ENCODE measurements at places on chromosomes 13 and 19.
A peak's percentile ranks its signal among the peaks of the same experiment; 100 is the strongest.

- no peak for DNase-seq
Measured at GRCh38 chr19:14818588-14818987, 16.4 kb downstream of the OR7A5 start.

- no peak for DNase-seq
Measured at GRCh38 chr13:43300865-43301264, 277.5 kb downstream of the DNAJC15 start.

DNA sequence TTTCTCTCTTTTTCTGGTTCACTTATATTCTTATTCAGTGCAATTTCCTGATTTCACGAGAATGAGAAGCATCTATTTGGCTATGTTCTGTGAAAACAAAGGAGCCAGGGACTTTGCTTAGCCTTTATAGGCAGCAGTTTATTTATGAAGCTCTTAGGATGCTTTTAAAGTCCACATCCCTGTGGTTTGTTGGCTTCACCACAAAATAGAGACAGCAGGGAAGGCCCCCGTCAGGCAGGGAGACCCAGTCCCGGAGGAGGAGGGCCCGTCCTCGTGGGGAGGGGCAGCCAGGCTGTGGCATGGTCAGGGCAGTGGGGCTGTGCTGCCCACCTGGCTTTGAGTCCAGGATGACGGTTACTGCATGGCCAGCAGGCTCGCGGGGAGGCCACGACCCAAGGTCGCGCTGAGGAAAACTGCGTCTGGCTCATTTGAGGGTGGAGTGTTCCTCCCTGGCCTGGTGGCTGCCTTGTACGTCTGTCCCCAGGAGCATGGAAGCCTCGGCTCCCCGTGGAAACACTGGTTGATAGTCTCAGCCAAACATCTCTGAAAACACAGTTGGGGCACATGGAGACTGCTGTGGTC, 92.7 kb downstream of the ATP11A start:
- no peak for DNase-seq

DNA sequence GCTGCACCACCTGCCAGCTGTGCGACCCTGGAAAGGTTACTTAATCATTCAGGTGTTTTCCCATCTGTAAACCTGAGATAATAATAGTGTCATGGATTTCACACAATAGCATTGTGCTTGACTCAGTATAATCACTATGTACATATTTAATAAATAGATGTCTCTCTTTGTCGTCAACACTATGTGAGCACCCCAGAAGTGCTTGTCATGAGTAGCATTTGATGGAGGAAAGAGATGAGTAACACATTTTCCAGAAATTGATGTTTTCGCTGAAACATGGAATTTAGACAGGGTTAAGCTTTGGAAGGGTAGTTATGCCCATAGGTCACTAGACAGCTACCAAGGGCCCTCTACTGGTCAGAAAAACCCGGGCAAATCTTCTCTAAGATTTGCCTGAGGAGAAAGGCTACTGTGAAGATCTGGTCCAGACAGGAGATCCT, 9.5 kb upstream of the MBNL2 start:
- DNase-seq, result no peak

GRCh38 chr13:43446126-43446525, 340.6 kb downstream of the ENOX1 start:
- no peak for DNase-seq

GRCh38 chr13:99970651-99971575, 654 bp downstream of the ZIC5 start:
- DNase-seq, result no peak

DNA sequence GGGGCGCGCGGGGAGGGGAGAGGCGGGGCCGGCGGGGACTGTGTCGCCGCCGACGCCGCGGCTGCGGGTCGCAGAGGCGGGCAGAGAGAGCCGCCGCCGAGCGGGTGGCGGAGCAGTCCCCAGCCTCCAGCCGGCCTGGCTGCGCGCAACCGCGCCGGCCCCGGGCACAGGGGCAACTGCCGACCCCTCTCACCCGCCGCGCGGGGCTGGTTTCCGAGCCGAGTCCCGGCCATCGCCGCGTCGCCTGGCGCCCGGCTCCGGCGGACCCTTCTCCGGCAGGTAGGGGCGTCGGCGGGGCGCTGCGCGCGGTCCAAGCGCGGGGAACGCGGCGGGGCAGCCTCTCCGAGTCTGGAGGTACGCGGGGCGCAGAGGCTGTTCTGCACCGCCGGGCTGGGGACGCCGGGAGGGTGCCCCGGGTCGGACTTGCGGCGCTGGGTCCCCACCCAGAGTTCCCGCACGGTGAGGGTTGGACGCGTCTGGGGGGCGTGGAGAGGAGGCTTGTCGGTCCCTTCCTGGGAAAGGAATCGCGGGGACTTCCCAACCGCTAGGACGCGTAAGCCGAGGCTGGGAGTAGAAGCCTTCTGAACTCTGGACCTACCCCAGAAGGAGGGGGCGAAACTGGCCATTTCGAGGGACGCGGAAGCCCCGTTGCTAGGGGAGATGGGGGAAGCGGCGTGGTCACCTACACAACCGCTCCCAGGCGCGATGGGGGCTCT, 133.6 kb upstream of the MYO16 start:
- DNase-seq, result no peak

GRCh38 chr19:799076-799881, 2.0 kb downstream of the PTBP1 start:
- peak; percentile 17 for DNase-seq

DNA sequence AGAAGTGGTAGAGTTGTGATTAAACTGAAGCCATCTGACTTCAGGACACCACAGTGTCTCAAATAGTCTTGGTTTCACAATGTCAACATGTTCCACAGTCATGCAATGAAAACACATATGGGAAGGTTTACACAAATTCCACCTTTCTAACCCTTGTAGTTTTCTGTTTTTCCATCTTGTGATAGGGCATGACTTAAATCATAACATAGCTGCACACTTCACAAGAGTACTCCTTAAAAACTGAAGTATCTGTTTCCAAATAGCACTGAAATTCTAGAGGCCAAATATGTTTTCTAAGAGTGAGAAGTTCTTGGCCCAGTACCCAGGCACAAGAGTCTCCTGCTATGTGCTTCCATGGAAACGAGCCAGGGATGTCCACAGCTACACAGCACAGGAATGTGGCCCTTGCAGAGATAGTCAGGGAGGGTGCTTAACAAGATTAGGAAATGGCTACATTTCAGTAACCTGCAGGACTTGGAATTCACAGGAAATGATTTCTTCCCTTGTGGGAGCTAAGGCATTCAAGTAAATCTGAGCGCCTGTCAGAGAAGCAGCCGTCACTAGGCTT, 269.1 kb downstream of the NDFIP2 start:
- DNase-seq, result no peak

- no peak for DNase-seq
Measured at GRCh38 chr13:74158028-74158427, 23.8 kb upstream of the KLF12 start.

DNA sequence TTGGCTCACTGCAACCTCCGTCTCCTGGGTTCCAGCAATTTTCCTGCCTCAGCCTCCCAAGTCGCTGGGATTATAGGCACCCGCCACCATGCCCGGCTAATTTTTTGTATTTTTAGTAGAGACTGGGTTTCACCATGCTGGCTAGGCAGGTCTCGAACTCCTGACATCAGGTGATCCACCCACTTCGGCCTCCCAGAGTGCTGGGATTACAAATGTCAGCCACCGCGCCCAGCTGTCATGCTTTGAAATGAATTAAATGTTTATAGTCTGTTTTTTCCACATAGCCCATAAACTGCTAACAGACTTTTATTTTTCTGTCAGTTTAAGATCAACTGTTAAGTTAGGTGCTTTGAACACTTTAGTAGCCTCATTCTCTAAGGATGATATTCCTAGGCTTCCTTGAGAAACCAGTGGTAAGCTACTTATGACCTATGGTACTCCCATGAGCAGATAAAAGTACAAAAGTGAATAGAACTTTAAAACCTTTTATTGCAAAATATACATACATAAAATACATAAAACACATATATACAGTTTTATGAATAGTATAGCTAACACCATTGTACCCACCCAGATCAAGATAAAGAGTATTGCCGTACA, 13.6 kb downstream of the TPP2 start:
- no peak for DNase-seq

DNA sequence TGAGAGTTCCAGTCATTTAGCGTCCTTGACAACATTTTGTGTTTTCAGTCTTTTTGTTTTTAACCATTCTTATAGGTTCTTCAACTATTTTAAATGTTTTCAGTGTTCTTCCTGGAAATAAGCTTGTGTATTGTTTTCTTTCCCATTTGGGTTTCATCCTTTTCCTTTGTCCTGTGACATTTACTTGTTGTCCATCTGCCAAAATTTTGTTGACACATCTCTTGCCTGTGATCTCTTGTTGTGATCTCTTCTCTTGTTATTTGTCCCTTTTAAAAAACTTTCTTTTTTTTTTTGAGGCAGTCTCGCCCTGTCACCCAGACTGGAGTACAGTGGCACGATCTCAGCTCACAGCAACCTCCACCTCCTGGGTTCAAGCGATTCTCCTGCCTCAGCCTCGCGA, 96.5 kb downstream of the PDS5B start:
- no peak for DNase-seq

GRCh38 chr19:17951990-17952976, 14.6 kb upstream of the KCNN1 start:
- DNase-seq, result peak; percentile 55

DNA sequence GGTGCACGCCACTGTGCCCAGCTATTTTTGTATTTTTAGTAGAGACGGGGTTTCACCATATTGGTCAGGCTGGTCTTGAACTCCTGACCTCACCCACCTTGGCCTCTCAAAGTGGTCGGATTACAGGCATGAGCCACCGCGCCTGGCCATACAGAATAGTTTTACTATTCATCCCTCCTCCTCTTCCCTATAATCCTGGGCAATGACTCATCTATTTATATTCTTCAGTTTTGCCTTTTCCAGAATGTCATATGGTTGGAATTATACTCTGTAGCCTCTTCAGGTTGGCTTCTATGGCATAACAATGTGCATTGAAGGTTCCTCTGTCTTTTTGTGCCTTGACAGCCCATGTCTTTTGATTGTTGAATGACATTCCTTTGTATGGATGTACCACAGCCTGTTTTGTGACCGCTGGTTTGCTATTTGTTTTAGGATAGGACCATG, 22.2 kb upstream of the LRP3 start:
- DNase-seq, result no peak

GRCh38 chr13:28503182-28503967, 8.4 kb upstream of the FLT1 start:
- no peak for DNase-seq

- no peak for DNase-seq
Measured at GRCh38 chr19:54616821-54617560, 13.3 kb upstream of the LILRB1 start.

- DNase-seq, result no peak
Measured at GRCh38 chr19:14768001-14768400, 10.4 kb downstream of the ADGRE2 start.

- DNase-seq, result no peak
Measured at GRCh38 chr19:57708641-57709361, at the start of gene ZNF154. ZNF154 (minus strand) TSS chr19:57709204; CDS start chr19:57708971, 233 bp downstream.

GRCh38 chr13:49567491-49567890, 17.9 kb downstream of the RCBTB1 start:
- no peak for DNase-seq

- DNase-seq, result no peak
Measured at GRCh38 chr19:38513762-38514167, 80.3 kb downstream of the RYR1 start.

GRCh38 chr13:48942131-48942530, 33.6 kb upstream of the FNDC3A start:
- no peak for DNase-seq

GRCh38 chr13:37409756-37410155, 188.8 kb downstream of the POSTN start:
- no peak for DNase-seq

DNA sequence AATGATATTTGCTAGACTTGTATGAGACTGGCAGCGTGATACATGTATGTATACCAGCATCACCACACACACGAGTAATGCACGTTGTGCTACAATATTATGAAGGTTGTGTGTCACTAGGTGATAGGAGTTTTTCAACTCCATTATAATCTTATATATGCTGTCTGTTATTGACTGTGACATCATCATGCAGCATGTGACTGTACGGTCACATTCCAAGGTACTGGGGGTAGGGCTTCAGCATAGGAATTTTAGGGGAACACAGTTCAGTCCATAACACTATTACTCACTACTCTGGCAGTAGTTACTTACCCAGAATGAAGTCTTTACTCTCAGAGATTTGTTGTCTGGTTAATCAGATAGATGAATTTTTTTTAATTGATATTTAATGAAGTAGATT, 91.1 kb downstream of the CDK8 start:
- no peak for DNase-seq

DNA sequence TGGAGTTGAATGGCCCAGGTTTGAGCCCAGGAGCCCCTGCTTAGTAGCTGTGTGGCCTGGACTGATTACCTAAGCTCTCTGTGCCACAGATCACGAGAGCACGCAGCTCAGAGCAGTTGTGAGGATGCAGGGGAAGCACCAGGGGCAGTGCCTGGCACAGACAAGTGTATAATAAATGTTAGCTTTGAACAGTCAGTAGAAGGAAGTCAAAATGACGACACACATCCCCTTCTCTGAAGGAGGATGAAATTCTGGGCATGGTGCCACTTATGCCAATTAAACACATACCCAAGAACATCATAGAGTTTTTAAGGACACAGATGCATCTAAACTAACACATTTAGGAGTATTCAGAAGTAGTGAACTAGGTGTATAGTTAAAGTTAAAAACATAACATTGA, 24.9 kb upstream of the SIGLEC11 start:
- DNase-seq, result no peak

DNA sequence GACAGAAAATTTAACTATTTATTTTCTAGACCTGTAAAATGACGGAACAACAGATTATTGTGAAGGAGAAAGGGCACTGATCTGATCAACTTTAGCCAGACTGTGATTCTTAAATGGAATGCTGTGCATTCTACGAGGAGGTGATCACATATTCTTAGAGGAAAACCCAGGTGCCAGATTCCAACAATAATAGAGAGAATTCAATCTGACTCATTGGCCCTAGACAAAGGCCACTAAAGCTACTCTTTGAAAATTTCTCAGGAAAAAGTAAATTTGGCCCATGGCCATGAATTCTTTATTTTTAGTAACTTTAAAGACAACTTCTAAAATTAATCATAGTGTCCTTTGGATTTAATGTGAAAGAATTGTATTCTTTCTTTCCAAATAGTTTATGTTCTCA, 58.6 kb upstream of the POSTN start:
- no peak for DNase-seq

DNA sequence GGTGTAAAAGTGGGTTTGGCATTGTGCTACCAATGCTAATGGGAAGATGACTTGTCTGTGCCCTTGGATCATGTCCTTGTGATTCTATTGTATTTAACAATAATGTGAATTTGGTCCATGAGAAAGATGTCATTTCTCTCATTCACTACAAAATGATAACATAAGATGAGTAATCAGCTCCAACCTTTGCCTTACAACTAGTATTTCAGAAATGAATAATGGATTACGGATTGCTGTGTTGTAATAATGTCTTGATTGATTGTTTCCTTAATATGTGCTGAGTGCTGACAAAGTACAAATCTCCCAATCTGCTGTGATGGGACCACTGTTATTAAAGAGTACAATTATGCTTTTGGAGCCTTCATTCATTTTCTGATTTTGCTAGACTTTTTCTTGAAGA, 375.0 kb downstream of the PCDH9 start:
- DNase-seq, result no peak

- no peak for DNase-seq
Measured at GRCh38 chr13:49956131-49956530, 20.0 kb upstream of the SPRYD7 start.

GRCh38 chr13:27086599-27087265, 84.9 kb downstream of the USP12 start:
- DNase-seq, result no peak

- DNase-seq, result no peak
Measured at GRCh38 chr19:35973487-35973886, 21.5 kb upstream of the SDHAF1 start.

- no peak for DNase-seq
Measured at GRCh38 chr13:49977992-49978391, 18.9 kb upstream of the TRIM13 start.

GRCh38 chr19:33393286-33394005, 19.9 kb downstream of the CEBPG start:
- DNase-seq, result no peak
